NCI-H187 (cell line): ENCODE measurements at places on chromosomes 4 and X.
A peak's percentile ranks its signal among the peaks of the same experiment; 100 is the strongest.

- DNase-seq: no peak
These were observed 367.8 kb upstream of the SLC7A11 start for GRCh38 chr4:138609943-138610350.

- DNase-seq: no peak
These were observed 77.2 kb upstream of the ARSJ start for GRCh38 chr4:114056599-114056998.

GRCh38 chrX:1239681-1240142 lies 27.3 kb upstream of the CRLF2 start:
- no peak for DNase-seq

- no peak for DNase-seq
These were observed 24.1 kb upstream of the MTM1 start for GRCh38 chrX:150544222-150544787.

DNA sequence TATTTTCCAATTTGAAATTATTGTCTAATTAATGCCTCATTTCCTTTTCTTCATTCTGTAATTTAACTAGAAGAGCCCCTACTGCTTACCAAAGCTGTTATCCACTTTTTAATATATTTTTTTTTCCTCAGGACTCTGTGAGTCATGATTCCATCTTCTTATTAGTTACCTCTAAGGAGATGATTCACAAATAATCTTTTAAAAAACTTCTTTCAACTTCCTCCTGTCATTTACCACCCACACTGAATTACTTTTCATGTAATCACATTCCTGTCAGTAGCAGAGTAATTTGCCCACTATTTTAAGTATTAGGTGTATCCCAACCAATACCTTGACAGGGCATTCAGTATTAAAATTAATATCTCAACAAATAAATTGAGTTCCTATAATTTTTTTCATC lies 470.9 kb upstream of the ADGRL3 start:
- DNase-seq: no peak

GRCh38 chrX:46713672-46714490 lies 45.0 kb downstream of the SLC9A7 start:
- DNase-seq: no peak

DNA sequence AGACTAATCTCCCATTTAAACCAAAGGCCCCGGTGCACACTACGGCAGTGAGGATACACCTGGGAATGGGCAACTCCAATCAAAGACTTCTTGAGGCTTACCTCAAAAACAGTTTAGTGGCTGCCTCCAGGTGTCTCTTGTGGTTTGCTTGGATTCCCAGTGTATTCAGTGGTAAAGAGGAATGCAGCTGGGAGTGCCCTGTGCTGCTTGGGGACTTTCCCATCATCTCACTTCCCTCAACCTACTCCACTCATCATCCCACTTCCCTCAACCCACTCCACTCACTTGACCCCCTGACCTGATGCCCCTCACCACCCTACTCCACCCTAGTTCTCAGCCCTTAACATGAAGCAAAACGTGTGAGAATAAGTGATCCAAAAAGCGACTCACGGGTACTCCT lies 177.3 kb upstream of the ETNPPL start:
- DNase-seq: no peak

- no peak for DNase-seq
These were observed 53.7 kb downstream of the SMIM31 start for GRCh38 chr4:164807611-164808010.

GRCh38 chr4:28548594-28548993 lies 1688.0 kb downstream of the STIM2 start:
- no peak for DNase-seq

DNA sequence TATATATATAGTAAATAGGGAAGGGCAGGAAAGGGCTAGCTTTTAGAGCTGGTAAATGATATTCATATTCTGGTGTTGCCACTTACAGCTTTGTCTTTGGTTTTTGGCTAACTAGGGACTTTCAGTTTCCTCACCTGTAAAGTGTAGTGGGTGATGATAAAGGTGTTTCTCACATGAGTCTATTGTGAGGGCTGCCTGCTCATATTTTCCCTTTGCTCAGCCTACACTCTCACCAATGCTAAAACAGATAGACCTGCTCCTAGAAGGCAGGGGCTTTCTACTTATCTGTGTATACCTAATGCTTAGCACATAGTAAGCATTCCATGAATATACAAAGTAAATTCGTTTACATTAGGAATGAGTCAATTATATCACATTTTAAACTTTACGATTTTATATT lies 137.2 kb upstream of the HS3ST1 start:
- DNase-seq: no peak

GRCh38 chrX:97159916-97160800 lies 276.4 kb downstream of the RPA4 start:
- no peak for DNase-seq

GRCh38 chr4:175511861-175512260 lies 300.2 kb downstream of the GPM6A start:
- no peak for DNase-seq

DNA sequence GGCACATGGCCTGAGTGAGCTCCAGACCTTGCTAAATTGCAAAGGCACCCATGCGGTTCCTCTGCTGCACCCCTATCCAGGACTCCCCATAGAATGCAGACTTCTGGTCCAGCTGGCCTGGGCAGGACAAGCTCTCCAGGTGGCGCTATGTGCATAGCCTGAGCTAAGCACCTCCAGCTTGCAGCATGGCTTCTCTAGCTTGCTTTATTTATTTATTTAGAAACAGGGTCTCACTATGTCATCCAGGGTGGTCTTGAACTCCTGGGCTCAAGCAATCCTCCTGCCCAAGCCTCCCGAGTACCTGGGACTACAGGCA lies 5.5 kb upstream of the WFS1 start:
- DNase-seq: no peak

DNA sequence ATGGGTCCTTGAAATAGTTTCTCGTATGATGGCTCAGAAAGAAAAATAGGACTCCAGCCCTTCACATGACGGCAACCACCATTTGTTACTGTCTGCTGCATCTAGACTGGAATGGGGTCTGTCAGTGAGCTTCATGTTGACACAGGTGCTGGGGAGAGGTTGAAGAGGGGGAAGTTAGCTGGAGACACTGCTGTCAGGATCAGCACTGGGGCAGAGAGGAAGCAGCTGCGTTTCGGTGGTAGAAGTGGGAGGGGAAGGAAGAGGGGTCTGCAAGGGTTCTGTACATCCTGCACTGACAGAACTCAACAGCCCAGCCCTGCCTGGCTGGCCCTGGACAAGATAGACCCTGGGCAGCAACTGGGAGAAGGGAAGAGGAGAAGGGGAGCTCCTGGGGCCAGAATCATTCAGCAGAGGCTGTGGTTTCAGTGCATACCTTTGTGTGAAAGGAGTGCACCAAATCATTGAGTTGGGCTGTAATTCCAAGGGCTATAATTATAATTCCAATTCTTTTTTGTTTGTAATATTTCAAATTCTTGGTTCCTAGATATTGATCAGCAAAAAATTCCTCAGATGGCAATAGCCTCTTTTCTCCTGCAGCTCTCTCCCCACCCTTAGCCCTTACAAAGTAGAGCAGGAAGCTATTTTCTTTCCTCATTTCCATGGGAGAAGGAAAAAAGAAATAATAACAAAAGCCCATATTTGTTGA lies 119.4 kb upstream of the C1GALT1C1 start:
- DNase-seq: no peak

GRCh38 chr4:161577579-161578301 lies 586.1 kb downstream of the FSTL5 start:
- DNase-seq: no peak

DNA sequence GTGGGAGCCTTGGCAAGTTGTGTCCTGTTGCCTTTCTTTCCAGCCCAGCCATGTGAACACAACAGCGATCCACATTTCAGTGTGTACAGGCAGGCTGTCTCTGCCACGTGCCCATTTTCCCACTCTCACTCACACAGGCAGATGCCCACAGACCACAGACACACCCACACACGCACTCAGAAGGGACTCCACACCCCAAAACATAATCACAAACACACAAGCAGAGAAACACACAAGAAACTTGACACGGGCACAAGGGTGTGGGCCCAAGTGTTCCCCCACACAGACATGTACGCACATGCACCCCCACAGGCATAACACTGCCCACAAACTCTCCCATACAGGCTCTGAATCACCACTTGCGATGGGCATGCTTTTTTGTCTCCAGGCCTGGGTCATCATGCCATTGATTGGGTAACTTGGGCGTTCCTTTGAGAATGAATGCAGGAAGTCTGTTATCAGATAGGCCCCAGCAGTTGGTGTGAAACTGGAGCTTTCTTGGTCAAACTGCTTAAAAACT lies 84.3 kb downstream of the NBDY start:
- DNase-seq: no peak

- DNase-seq: no peak
These were observed 144.4 kb downstream of the GLRA2 start for GRCh38 chrX:14673764-14674163.

- no peak for DNase-seq
These were observed 22.4 kb downstream of the NEXMIF start for GRCh38 chrX:74902806-74903205.

- DNase-seq: no peak
These were observed 397.9 kb downstream of the PPP3CA start for GRCh38 chr4:100949350-100949935.

DNA sequence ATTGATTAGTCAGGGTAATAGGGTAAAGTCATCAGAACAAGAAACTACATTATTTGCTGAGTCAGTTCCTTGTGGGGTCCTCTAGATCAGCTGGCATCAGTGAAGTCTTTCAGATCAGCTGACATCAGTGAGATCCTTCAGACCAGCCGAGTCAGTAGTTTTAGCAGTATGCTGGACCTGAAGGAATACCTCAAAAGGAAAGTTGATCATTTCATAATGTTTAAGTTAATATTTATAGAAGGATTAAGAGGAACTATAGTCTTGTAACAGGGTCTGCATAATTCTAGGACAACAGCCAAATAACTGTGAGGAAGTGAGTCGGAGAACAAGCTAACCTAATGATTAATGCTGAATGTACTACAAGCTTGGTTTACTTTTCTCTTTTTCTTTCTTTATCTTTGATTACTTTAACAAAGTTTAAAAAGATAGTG lies 958 bp upstream of the UGT2B7 start:
- no peak for DNase-seq

DNA sequence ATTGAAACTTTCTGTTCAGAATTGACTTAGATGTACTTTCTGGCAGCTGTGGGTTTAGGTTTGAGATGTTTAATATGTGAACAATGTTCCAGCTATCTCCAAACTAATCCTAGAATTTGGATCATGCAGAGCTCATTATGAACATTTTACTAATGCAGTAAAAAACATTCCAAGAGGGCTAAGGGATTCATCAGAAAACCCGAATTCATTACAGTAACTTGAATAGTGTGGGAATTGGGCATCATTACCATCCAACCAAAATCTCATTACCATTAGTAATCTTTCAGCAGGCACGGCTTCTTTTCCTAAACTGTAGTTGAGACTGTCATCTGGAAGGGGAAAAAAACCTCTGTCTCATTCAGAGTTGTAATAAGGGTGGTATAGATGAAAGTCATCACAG lies 91.0 kb downstream of the LIMCH1 start:
- no peak for DNase-seq

GRCh38 chr4:128725405-128726055 lies 84.0 kb upstream of the JADE1 start:
- no peak for DNase-seq

- DNase-seq: peak; percentile 44
These were observed 21.8 kb downstream of the SPRY1 start for GRCh38 chr4:123418351-123418931.

DNA sequence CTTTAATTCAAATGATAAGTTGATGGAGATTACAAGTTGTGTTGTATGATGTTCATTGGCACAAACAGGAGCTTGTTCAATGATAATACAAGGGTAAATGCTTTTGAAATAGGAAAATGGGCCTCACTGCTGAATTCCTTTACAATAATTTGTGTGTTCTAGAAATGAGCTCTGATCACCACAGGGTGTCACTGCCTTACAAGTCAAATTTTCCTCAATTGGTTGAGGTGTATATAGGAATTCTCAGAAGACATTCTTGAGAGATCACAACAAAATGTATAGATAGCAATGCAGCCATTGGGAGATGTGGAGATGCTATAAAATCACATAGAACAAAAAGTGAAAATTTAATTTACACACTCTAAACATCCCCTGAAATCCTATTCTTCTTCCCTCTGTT lies 49.6 kb downstream of the KLF8 start:
- DNase-seq: no peak

DNA sequence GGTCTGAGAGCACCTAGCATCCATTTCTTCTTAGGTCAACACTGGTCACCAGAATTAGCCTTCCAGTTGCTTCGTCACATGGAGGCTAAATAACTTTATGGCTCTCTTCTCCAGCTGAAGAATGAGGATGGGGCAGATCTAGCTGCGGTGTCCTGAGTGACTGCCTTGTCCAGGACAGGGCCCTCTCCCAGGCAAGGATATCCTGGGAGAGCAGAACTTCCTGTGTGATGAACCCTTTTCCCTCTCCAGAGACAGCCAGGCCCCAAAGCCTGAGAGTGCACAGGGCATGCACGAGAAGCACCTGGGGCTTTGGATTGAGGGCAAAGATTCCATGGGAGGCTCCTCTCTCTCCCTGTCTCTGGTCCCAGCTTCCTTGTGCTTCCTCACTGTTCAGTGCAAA lies 108.2 kb upstream of the MAMLD1 start:
- no peak for DNase-seq

- DNase-seq: no peak
These were observed 87.8 kb downstream of the WWC2 start for GRCh38 chr4:183186813-183187212.

DNA sequence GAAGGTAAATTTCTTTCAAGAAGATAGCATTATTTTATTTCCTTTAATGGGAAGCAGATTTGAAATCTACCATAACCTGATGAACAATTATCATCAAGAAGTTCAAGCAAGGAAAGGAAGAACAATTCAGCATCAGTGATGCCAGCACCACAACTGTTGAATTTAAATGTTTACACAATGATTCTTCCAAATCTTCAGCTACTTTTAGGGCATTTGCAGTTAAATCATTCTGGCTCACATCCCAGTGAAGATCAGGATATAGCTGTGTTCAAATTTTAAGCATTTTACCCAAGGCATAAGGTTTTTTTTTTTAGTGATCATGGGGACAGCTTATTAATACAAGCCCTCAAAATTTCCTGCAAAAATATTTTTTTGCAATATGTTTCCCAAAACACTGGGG lies 112.9 kb downstream of the SHISA3 start:
- DNase-seq: no peak

DNA sequence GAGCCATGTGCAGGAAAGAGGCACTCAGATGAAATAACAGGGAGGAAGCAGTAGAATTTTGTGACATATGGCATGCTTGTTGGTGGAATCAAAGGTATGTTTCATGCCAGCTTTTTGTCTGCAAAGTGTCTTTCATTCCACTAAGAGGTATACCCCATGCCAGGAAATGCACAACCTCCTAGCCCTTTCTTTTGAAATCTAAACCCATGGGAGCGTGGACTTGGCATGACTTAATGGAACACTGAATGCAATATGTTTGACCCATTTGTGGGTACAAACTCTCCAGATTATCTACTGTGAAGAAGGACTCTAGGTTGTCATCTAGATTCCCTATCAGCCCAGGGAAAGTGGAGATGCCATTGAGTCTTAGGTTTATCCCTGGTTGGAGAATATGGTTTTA lies 338.3 kb upstream of the TEX13C start:
- no peak for DNase-seq
